Stimulated activated CD4-positive, alpha-beta T cell treated with anti-CD3 and anti-CD28 coated beads, Interleukin-12 subunit alpha, Interleukin-12 subunit beta, amount 100 ng/mL, for 48 hours (primary cell): ENCODE measurements at places on chromosomes 6 and 20.
A peak's percentile ranks its signal among the peaks of the same experiment; 100 is the strongest.

- no peak for DNase-seq
These were observed 102.3 kb upstream of the MAP3K7 start for GRCh38 chr6:90689172-90689571.

- peak; percentile 82 for DNase-seq
These were observed 108.4 kb downstream of the RTN4IP1 start for GRCh38 chr6:106520711-106521401.

DNA sequence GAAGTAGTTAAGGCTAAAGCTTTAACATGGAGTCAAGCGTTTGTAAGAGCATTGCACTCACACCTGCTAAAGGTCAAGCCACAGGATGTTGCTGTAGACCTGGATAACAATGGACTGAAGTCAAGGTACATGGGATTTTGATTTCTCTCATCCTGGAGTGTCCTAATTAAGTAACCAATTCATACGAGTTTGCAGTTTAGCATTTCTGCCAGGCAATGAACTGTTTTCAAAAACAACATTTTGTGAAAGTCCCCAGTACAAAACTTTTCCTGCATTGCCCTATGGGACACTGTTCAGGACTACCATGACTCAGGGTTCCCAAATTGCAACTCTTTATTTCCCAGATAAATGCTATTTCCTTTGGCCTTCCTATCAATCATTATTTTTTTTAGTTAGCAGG lies 17.4 kb upstream of the SIRPB1 start:
- DNase-seq, result no peak

DNA sequence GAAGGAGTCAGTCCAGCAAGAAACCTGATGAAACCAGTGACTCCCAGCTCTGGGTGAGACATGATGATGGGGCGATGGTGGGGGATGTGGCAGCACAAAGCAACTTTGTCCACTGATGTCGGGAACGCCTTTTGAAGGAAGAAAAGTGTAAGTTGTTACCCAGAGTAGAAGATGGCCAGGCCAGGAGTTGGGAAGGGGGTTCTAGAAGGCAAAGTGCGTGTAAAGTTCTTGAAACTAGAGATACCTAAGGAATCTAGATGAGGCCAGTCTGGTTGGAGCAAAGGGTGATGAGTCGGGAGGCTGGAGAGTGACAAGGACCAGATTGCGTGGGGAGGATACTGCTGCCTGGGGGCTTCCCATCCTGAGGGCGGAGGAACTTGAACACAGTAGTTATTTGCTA lies 117.0 kb downstream of the PHACTR3 start:
- DNase-seq, result no peak

DNA sequence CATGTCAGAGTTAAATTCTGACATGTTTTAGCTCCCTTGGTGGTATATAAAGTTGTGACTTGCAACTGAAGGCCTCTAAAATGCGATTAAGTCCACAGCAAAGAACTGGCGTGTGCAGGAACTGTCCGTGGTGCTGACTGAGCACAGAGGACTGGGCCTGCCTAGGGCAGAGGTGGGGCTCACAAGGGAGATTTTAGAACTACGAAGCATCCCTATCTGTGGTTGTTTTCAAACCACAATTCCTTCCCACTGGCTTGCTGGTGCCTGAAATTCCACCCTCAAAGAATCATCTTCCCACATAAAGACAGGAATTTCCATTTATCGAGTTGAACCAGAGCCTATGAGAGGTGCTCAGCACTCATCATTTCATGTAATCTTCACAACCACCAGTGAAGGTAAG lies 30.1 kb downstream of the RIMS4 start:
- DNase-seq, result peak; percentile 2

DNA sequence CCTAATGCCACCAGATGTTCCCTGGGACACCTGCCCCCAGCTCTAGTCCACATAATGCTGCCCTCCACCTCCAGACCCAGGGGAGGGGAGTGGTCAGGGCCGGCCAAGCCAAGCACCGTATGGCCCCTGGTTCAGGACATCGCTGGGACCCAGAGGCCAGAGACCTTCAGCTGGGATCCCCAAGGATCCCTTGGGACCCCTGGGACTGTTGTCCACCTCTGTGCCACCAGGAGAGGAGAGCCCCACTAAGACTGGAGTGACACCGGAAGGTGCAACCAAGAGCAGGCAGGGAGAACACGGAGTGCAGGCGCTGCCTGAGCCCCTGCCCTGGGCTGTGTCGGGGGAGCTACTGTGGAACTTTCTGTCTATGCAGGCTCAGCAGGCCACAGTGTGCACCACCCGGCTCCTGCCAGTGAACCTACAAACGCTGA lies 43.6 kb downstream of the CTCFL start:
- DNase-seq, result no peak

GRCh38 chr6:4592026-4592425 lies 184.2 kb upstream of the CDYL start:
- no peak for DNase-seq

GRCh38 chr6:31580438-31580740 lies 1.8 kb downstream of the LTB start:
- no peak for DNase-seq

GRCh38 chr6:35810971-35811698 lies 6.0 kb downstream of the LHFPL5 start:
- no peak for DNase-seq

- no peak for DNase-seq
These were observed 40.2 kb upstream of the DDR1 start for GRCh38 chr6:30844118-30844535.

DNA sequence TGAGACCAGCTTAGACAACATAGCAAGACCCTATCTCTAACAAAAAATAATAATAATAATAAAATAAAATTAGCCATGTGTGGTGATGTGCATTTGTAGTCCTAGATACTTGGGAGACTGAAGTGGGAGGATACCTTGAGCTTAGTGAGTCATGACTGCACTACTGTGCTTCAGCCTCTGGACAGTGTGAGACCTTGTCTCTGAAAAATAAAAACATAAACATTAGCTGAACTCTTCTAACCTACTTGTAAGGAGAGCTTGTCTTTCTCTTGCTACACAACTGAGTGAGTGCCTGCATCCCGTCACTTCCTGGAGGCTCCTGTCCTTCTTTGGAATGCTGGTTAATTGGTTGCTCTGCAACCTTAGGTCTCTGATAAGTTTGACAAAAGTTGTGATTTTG lies 5.1 kb upstream of the DBNDD2 start:
- no peak for DNase-seq

GRCh38 chr20:35091816-35092523 lies 637 bp downstream of the TRPC4AP start:
- DNase-seq, result no peak

- DNase-seq, result no peak
These were observed 53.8 kb downstream of the RRBP1 start for GRCh38 chr20:17628101-17628841.

DNA sequence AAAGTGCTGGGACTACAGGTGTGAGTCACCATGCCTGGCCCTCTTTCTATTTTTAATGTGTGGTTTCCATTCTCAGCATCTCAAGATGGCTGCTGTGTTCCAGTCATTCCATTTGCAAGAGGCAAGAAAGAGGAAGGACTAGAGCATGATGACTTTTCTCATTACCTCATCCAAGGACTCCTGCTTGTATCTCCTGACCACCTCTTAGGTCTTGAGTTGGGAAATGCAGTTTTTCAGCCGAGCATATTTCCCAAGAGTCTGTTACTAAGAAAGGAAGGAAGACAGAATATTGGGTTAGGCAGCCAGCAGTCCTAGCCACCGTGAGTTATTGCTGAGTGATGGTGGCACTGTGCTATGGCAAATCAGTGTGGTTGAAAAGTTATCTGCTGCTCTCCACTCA lies 108.4 kb upstream of the INSM1 start:
- no peak for DNase-seq
